ENCODE measurements at places on chromosomes 7 and 10.

- no peak for DNase-seq
Measured at GRCh38 chr7:132049462-132050304, 493.3 kb upstream of the PODXL start.

DNA sequence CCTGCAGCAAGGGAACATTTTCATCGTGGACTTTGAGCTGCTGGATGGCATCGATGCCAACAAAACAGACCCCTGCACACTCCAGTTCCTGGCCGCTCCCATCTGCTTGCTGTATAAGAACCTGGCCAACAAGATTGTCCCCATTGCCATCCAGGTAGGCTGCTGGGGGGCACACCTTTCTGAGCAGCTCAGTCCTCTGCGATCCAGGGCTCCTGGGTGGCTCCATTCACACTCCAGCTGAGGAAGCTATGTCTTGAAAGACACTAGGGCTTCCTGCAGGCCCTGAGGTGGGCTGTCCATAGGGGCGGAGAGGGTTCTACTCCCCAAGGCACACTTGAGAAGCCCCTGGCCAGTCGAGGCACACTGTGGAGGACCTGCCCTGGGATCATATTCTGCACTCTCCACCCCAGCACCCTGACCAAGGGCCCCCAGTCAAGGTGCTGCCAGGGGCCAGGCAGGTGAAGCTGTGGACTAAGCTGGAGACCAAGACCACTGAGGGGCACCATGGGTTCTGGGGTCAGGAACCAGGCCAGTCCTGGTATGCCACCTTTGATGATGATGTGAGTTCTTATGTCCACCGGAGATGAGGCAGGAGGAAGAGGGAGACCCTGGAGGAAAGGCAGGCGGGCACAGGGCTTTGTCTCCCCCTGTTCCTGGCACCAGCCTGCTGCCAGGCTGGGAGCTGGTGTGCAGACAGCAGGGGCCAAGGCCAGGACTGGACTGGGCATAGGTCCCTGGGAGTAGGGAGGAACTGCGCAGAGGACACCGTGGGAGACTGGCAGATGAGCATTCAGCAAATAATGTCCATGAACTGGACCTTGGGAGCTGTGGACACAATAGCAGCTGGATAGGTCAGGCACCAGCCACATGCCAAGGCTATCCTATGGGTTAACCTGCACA is 54.8 kb downstream of the ALOX5 start:
- DNase-seq = no peak

DNA sequence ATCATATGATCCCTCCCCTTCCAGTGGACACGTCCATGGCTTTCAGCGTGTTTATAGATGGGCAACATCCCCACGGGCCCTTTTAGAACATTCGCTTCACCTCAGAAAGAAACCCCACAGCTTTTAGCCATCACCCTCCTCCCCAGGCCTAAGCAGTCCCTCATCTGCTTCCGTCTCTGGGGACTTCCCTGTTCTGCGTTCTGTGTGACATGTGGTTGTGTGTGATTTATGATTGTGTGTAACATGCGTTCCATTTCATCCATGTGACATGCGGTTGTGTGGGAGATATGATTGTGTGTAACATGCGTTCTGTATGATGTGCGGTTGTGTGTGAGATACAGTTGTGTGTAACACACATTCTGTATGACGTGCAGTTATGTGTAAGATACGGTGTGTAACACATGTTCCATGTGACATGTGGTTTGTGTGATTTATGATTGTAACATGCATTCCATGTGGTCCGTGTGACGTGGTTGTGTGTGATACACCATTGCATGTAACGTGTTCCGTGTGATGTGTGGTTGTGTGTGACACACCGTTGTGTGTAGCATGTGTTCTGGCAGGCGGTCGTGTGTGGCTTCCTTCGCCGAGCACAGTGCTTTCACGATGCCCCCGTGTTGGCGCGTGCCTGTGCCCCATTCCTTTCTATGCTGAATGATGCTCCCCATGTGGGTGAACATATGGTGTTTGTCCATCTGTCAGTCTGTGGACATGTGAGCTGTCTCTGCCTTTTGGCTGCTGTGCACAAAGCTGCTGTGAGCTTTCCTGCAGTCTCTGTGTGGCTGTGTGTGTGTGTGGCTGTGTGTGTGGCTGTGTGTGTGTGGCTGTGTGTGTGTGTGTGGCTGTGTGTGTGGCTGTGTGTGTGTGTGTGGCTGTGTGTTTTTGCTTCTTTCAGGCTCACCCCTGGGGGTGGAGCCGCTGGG is 26.2 kb downstream of the PWWP2B start:
- peak; percentile 96 for DNase-seq

DNA sequence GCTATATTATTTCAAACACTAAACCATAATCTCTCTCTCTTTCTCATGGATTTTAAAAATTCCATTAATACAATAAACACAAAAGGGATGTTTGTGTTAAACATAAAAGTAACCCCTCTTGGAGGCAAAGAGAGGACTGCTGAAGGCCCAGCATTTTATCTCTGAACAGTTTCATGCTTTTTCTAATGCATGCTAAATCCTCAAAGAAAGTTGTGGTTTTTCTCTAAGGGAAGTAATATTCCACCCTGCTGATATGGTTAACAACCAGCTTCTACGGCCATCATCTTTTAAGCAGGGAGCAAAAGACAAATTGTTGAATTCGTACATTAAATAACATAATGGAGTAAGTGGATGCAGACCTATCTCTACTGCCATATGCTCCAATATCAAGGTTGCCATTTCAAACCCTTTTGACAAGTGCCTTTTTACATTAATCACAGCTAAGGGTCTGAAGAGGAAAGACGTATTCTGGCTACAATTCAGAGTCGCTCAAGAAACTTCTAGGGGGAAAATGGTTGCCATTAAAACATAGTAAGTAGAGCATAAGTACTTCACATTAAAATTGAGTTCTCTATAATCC is 103.1 kb downstream of the SLC25A13 start:
- DNase-seq = no peak

- no peak for DNase-seq
Measured at GRCh38 chr7:44439926-44440325, 50.5 kb downstream of the NUDCD3 start.

DNA sequence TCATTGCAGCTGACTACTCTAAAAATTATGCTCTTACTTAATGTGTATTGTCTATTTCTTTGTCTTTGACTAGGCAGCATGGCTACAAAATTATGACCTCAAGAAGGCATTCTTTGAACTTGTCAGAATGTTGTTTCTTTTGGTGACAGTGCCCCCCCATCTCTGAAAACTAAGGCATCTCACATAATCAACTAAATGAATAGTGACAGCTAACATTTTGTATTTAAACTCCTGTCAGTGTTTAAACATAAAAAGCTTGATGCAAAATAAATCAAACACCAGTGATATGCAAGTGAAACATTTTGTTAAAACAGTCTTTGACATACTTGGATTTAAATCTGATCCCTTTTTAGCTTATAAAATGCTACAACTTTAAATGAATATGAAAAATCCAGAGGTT is 233.5 kb downstream of the FOXP2 start:
- DNase-seq = no peak

GRCh38 chr7:131197920-131198615 is 129.6 kb upstream of the MKLN1 start:
- no peak for DNase-seq

GRCh38 chr10:44195112-44196007 is 189.5 kb downstream of the CXCL12 start:
- DNase-seq = no peak

- DNase-seq = no peak
Measured at GRCh38 chr7:139455789-139456188, 27.7 kb downstream of the KLRG2 start.

- DNase-seq = peak; percentile 11
Measured at GRCh38 chr10:118209215-118209614, 132.9 kb downstream of the FAM204A start.

DNA sequence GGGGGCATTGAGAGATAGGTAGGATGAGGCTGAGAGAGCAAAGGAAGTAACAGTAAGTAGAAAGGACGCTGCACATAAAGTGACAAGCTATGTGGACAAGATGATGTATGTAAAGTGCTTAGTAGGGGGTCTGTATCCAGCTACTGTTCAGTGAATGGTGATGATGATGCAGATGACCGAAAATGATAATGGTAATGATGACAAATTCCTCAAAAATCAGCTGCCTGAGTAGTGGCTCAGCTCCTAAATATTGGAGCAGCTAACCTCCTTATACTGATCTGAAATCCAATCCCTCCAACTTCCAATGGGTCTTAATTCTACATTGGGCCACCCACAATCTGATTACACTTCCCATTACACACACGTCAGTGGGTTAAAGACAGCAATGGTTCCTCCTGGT is 27.1 kb upstream of the KCNMA1 start:
- no peak for DNase-seq

DNA sequence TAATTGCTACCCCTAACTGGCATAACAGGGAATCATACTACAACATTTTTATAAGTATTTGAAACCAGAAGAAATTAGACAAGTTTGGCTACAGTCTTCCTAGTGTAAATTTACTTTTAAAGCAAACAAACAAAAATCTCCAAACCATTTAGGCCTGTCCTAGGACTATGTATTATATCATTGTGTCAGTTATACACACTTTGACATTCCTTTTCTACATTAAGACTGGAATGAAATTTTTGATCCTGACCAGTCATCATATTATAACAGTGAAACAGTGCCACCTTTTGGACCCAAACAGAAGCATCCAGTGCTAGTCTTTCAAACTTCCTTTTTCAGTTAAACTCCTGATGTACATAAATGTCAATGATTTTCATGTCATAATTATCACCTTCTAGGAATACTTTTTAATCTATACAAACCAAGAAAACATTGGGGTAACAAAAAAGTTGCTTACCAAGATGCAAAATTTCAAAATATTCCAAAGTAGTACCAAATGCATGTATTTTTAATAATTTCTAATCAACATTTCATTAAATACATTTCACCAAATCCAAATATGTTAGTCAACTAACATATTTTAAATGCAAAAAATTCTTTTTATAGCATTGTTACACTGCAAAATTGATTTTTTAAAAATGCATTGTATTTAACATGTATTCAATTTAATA is 75.7 kb downstream of the IMMP2L start:
- DNase-seq = peak; percentile 92

- no peak for DNase-seq
Measured at GRCh38 chr7:71429083-71429482, 297.1 kb downstream of the GALNT17 start.

DNA sequence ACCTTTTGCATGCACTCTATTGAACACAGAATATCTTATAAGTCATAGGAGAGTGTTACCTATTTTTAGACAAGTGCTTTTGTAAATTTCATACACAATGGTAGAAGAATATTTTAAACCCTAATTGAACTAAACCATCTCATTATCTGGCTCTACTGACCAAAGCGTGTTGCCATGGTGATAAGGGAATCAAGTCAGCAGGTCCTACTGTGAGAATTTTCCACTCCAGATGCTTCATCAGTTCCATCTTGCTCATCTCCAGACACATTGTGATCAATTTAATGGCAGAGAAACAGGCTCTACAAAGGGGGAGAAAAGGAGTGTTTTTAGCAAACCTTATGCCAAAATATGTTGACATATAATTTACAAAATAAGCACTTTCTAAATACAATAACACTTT is 621.9 kb upstream of the GHITM start:
- peak; percentile 33 for DNase-seq

DNA sequence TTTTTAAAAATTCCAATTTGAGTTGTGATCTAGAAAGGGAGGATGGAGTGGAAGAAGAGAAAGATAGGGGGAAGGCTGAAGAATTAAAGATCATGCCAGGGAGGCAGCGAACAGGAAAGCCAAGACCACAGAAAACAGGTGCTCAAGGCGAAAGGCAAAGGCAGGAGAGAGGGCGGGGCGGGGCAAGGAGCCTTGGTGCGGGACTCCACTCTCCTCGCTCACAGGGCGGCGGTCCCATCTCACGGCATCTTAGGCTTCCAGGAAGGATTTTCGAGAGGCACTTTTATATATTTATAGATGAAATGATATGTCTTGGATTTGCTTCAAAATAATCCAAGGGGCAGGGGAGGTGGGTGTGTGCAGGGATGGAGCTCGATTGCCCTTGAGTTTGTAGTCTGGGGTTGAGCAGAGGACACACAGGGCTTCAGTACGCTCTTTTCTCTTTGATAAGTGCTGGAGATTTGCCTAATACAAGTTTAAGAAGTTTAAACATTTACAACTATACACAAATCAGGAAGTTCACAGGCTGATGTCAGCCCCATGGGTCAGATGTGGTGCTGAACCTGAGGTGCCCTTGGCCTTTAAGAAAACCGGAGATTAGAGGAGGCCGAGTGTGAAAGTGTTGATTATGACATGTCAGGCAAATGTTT is 161.1 kb downstream of the PRKAG2 start:
- DNase-seq = no peak

GRCh38 chr7:34025600-34025999 is 120.3 kb downstream of the BMPER start:
- no peak for DNase-seq

GRCh38 chr7:1670894-1671593 is 967 bp downstream of the ELFN1 start:
- no peak for DNase-seq

DNA sequence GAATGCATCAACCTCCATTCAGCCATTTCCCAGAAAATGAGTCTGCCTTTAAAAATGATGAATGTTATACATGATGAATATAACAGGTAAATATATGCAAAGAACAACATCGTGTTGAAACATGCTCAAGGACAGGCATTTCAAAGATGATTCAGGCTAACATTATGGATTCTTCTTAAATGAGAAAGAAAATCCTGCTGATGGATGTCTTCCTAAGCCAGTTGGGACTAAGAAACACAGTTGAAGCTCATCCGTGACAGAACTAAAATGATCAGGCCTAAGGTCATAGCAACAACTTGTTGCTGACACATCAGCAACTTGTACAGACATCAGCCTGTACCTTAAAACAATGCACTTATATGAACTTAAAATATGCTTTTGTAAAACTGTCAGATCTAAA is 267.9 kb downstream of the MAGI2 start:
- no peak for DNase-seq

- DNase-seq = peak; percentile 53
Measured at GRCh38 chr7:129949292-129950133, 3.2 kb downstream of the UBE2H start.

GRCh38 chr7:151676759-151677158 is 157.1 kb upstream of the RHEB start:
- no peak for DNase-seq

- DNase-seq = no peak
Measured at GRCh38 chr10:75498884-75499350, 67.5 kb downstream of the LRMDA start.

GRCh38 chr10:52391927-52392602 is 78.0 kb downstream of the DKK1 start:
- no peak for DNase-seq

GRCh38 chr10:59098831-59099452 is 77.5 kb upstream of the PHYHIPL start:
- peak; percentile 63 for DNase-seq

- no peak for DNase-seq
Measured at GRCh38 chr10:128463991-128464760, 338.0 kb upstream of the MKI67 start.
